ENCODE measurements at places on chromosomes 6 and 20. TPM values are rescaled to one million over a fixed set of nuclear protein-coding genes. Genes with fewer than 3 reads are reported as not detected.
A peak's percentile ranks its signal among the peaks of the same experiment; 100 is the strongest.

Gene TUBB2A
- 357 TPM for total RNA-seq

Gene ZNF311
- total RNA-seq, result 3.7 TPM

Gene TREML2
- 0.09 TPM for total RNA-seq

Gene HLA-DMB
- 2.3 TPM for total RNA-seq

- 0 out of 2 replicates have a peak, but pooled peaks cover 3% of the 10 kb centered on the region for H3K36me3 ChIP-seq
- peaks cover 36% of the 10 kb centered on the region for H3K4me1 ChIP-seq
- no peak overlapping the region for H3K27ac ChIP-seq
- no peak overlapping the region for H3K4me3 ChIP-seq
Observed at GRCh38 chr6:26271668-26272024, 93.4 kb upstream of the BTN3A2 start.

DNA sequence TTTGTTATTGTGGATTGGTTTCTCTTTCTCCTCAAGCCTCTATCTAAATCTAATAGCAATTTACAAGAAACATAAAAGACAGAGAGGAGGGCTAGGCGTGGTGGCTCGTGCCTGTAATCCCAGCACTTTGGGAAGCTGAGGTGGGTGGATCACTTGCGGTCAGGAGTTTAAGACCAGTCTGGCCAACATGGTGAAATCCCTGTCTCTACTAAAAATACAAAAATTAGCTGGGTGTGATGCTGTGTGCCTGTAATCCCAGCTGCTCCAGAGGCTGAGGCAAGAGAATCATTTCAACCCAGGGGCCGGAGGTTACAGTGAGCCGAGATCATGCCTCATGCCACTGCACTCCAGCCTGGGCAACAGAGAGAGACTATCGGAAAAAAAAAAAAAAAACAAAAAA, 46.6 kb downstream of the SLC2A12 start:
- peaks cover 6% of the 10 kb centered on the region for H3K4me1 ChIP-seq
- DNase-seq, result no peak
- no peaks in the 10 kb centered on the region for H3K36me3 ChIP-seq
- H3K4me3 ChIP-seq, result no peak overlapping the region
- H3K27me3 ChIP-seq, result no peaks in the 10 kb centered on the region

DNA sequence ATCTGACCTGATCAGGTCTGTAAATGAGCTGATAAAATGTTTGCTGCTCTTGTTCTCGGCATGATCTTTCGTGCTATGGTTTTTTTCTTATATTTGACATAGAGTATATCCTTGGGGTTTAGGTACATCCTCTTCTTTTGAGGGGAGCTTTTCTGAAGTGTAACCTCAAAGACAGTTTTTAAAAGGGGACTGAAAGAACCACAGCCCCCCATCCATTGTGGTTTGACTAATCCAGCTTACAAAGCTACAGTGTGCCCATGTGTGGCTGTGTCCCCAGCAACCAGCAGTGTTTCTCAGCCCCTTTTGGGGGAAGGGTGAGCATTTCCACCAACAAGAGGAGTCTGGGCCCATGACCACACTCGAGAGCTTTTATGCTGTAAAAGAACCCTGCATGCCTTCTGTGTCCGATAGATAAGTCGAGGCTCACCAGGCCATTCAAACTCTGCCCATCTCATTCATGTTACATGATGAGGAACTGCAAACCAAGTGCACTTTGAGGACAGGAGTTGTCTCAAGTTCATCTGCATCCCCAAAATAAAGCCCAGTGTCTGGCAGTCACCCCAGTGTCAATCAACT, 266.0 kb downstream of the SLC24A3 start:
- DNase-seq, result no peak
- no peaks in the 10 kb centered on the region for H3K4me1 ChIP-seq
- H3K27ac ChIP-seq, result no peak overlapping the region

DNA sequence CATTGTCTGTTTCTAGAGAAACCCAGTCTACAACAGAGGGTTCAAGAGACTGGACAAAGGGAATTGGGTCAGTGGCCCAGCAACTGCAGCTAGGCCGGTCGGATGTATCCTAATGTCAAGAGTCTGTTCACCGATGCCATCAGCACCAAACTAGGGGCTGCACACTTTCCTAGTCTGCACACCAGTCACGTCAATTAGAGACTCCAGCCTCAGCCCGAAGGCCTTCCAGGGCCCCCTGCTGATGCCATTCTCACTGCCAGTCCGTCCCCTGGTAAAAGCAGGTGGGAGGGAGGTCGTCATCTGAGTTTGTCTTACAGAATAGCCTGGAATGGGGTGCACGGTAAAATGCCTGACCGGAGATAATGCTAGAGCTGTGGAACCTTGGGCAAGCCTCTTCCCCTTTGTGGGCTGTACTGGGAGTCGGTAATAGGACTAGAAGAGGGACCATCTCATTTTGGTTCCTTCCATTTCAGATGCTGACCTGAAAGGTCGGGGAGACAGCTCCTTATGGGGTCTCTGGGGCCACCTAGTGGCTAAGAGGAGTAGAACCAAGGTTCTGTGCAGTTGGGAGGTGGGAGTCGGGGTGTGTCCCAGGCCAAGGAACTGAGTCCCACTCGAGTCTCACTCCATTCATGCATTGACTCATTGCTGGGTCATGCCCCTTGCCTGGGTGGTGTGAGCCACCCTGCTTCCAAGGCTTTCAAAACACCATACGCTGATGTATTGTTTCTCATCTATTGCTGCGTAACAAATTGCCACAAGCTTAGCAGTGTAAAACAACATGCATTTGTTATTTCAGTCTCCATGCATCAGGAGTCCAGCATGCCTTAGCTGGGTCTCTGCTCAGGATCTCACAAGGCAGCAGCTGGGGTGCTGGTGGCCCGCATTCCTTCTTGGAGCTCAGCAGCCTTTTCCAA, 5.1 kb downstream of the SOX12 start:
- peaks cover 10% of the 10 kb centered on the region for H3K36me3 ChIP-seq
- H3K27ac ChIP-seq, result peak overlapping the region; percentile 76
- H3K4me3 ChIP-seq, result peak overlapping the region; percentile 87
- DNase-seq, result peak; percentile 68
- H3K27me3 ChIP-seq, result peaks cover 35% of the 10 kb centered on the region

GRCh38 chr20:10682939-10683338, 9.1 kb upstream of the JAG1 start:
- DNase-seq, result no peak
- no peaks in the 10 kb centered on the region for H3K27me3 ChIP-seq
- no peak overlapping the region for H3K27ac ChIP-seq
- H3K36me3 ChIP-seq, result no peaks in the 10 kb centered on the region
- peaks cover 13% of the 10 kb centered on the region for H3K4me1 ChIP-seq
